ENCODE measurements at places on chromosomes 11 and 22.

- no peak for DNase-seq
Measured at GRCh38 chr22:36282328-36282831, 29.4 kb downstream of the APOL1 start.

DNA sequence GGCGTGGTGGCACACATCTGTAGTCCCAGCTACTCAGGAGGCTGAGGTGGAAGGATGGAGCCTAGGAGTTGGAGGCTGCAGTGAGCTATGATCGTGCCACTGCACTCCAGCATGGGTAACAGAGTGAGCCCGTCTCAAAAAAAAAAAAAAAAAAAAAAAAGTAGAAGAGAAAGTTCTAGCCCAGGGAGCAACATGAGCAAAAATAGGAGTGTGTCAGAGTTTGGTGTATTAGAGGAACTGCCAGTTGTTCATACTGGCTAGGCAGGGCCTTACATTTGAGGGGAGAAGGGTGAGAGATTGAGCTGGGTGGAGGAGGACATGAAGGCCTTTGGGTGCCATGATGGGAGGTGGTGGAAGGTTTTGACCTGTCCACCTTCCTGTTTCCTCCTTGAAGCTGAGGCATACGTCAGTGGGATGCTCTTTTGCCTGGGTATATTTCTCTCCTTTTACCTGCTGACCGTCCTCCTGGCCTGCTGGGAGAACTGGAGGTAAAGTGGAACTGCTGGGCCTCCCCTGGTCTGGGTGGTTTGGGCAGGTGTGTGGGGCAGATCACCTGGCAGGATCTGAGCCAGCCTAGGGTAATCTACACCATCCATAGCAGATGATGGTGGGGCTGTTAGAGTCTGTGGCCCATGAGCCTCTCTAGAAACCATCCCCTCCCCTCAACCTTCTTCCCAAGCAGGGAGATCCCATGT, 7.3 kb downstream of the SIDT2 start:
- DNase-seq, result no peak

DNA sequence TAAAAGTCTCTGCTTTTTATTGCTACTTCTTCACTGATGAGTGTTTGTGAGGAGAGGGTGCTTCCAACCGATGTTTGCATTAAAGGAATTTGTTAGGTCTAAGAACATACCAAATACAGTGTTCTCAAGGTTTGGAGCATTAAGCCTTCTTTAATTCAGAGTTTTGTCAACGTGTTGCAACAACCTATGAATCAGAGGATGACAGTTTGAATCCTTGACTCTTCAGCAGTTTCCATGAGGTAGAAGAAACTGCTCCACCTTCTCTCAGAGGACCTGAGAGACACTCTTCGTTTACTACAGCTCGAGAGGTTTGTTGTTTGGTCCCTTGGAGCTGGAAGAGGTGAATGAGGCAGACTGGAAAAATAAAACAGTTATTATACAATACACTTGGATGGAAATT, 55.7 kb downstream of the NCAM1 start:
- no peak for DNase-seq

- no peak for DNase-seq
Measured at GRCh38 chr11:127136438-127136837, 135.9 kb upstream of the KIRREL3 start.

DNA sequence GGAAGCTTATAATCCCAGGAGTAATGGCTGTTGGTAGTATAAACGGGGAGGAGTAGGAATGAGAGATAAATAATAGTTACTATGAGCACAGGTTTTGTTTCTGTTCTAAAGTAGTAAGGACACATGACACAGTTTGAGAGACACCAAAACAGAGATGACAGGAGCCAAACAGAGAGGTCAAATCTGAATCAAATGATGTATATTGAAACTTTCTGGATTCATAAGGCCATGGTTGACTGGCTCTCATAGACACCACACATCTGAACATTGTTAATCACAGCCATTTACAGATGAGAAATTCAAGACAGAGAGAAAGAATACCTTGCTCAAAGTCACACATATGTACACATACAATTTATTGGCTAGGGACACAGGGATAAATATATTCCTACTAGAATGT, 63.4 kb upstream of the UCP3 start:
- no peak for DNase-seq

- DNase-seq, result no peak
Measured at GRCh38 chr11:2166091-2166851, 5.3 kb upstream of the INS start.

DNA sequence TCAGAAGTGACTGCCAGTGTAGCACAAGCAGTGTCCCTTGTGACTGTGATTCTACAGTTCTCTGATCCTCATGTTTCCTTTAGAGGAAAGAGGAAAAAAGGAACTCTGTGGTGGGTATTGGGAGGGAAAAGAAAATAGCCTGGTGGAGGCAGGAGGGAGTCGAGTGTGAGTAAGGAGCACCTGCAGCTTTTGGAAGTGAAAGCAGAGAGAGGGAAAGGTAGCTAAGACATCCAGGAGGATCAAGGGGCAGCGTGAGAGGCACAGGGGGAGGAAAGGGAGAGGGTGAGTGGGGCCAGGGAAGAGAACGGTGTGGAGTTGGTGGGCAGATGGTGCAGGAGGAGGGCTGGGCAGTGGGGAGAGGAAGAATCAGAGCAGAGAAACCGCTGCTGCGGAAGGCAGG, 12.4 kb downstream of the TMA7B start:
- DNase-seq, result no peak

DNA sequence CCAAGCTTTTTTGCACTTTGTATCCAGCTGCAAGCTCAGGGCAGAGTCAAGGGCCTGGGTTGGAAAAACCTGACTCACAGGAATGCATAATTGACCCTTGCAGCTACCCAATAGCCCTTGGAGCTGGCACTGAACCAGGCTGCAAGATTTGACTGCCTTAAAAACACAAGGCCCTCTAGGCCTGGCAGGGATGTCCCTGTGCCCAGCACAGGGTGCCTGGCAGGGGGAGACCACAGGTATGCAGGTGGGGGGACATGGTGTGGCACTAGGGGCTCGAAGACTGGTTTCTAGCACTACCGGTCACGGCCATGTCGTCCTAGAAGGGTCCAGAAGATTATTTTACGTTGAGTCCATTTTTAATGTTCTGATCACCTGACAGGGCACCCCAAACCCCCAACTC, 30.2 kb downstream of the SBF1 start:
- no peak for DNase-seq

DNA sequence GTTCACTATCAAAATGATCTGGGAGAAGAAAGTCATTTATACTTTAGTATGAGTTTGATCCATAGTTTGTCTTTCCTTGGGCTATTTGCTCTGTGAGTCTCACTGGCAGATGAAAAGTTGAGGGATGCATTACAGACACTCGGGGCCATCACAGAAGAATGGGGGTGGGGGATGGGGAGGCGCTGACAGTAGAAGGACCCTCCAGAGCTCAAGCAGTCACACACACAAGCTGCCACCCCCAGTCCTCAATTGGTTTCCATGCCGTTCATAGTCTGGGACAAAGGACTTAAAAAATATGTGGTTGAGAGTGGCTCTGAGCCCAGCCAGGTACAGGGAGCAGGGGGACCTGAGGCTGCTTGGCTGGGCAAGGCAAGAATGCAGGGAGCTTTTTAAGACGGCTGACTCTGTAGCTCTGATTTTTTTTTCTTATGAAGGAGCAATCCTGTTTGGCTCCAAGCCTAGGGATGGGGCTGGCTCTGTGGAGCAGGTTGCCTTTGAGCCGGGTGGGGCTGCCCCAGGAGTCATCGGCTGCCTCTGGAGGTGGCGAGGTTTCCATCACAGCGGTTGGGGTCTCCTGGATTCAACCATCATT, 13.3 kb upstream of the ANO1 start:
- no peak for DNase-seq

DNA sequence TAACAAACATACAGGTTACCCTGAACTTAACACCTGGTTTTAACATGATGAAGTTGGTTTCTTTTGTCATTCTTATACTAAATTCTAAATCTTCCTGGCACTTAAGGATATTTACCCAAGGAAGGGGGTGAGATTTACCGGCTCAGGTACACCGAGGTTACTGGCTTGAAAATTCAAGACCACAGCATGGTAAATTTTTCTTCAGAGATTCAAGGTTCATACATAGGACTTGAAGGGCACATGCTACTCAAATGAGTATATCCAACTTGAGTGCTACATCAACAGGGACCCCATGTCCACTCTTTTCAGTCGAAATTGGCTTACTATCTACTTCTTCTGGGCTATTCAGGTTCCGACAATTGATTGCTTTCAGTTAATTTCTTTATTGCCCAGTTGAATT, 12.7 kb downstream of the SERPING1 start:
- no peak for DNase-seq

- no peak for DNase-seq
Measured at GRCh38 chr11:13117344-13117743, 108.2 kb downstream of the RASSF10 start.

GRCh38 chr22:18994056-18994455, 58.0 kb upstream of the PRODH start:
- no peak for DNase-seq

- DNase-seq, result no peak
Measured at GRCh38 chr11:113947994-113948393, 26.9 kb upstream of the HTR3A start.

GRCh38 chr11:116651098-116651736, 121.6 kb downstream of the BUD13 start:
- no peak for DNase-seq

GRCh38 chr11:130121445-130121978, 38.1 kb upstream of the ST14 start:
- DNase-seq, result no peak

GRCh38 chr11:112212710-112213109, 13.5 kb upstream of the PTS start:
- no peak for DNase-seq

GRCh38 chr22:25888399-25889054, 146.5 kb downstream of the MYO18B start:
- no peak for DNase-seq

DNA sequence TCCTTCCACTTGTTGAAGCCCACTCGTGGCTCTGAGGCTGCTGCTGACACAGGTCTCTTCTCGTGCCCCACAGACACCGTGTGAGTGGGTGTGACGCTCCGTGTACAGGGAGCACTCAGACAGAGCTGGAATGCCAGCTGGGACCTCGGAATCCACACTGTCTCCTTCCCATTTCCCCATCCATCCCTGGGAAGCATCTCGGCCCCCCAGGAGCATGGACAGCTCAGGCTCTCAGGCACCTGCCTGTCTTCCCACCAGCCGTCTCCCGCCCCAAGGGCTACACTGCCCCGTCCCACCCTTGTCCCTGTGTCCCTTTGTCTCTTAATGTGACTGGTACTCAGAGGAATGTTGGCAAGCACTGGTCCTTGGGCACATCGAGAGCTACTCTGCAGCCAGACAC, 63.8 kb downstream of the ARHGAP8 start:
- no peak for DNase-seq

GRCh38 chr11:68839911-68840641, 1.6 kb downstream of the CPT1A start:
- DNase-seq, result peak; percentile 20

DNA sequence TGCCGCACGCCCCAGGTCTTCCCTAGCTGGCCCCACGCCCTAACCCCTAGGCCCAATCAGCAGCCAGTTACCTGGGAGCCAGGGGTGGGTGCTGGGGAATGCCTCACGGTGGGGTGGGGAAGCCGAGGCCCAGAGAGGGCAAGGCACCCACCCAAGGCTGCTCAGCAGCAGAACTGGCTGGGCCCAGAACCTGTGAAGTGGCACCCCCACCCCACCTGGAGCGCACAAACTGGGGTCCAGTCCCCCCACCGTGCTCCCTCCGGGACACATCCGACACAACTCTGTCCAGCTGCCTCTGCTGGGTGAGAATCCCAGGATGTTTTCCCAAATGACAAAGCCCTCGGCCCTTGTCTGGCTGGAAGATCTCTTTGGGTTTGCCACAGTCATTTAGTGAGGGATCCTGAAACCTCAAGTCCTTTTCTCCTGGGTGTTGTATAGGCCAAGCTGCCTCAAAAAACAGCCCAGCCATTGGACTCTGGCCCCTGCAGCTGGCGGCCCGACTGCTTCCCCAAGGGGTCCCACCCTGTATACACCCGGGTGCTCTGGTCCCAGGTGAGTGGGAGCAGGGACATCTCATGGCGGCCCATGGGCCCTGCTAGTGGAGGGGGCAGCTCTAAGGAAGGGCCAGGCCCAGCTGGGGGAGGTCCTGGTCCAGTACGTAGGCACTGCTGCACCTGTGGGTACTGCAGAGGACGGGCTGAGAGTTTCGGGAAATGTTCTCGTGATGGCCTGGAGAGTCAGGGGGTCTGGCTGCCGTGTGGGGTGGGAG, 20.9 kb downstream of the TSSC4 start:
- no peak for DNase-seq

GRCh38 chr22:33114565-33114964, 56.4 kb upstream of the SYN3 start:
- no peak for DNase-seq

- no peak for DNase-seq
Measured at GRCh38 chr22:42317008-42317407, 46.6 kb upstream of the TCF20 start.

DNA sequence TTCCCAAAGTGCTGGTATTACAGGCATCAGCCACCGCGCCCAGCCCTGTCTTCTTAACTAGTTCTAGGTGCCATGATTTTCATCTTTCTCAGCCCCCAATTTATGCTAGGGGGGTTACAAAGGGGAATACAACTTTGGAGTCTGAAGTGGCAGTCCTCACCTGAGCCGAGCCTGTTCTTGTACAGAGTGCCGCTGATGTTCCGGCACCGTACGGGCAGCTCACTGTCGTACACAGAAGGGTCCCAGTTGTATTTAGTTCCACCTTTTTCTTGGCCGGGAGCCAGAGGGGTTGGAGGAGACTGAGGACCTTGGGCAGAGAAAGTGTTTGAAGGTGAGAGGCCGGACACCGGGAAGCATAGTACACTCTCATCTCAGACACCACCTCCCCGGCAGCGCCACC, 7.3 kb downstream of the DEAF1 start:
- no peak for DNase-seq

- no peak for DNase-seq
Measured at GRCh38 chr11:6574816-6575715, 28.4 kb downstream of the RRP8 start.

DNA sequence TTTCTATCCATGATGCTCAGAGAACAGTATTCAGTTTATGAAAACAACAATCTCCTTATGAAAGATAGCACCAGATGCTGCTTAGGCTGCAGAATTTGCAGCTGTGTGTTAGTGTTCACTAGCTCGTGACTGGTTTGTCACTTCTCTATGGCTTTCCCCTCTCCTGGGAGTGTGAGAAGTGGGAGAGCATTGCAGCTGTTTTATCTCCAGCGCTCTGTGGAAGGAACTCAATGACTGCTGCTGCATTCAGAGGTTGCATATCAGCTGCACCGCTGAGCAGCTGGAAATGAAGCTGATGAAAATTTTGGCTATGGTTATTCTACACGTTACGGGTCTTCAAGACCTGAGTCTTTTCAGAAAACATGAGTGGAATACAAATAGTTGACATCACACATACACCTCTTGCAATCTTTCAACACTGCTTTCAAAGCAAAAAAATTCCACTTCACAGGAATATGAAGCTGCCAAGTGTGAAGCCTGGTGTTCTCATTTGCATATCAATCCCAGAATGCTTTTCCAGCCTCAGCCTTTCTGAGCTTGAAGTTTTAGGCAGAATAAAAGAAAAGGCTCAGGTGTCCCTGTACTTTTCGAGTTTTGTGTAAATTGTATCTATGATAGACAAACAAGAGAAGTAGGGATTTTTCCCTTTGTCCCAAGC, 149.3 kb upstream of the DDI1 start:
- DNase-seq, result no peak

GRCh38 chr11:35021589-35021988, 105.2 kb downstream of the PDHX start:
- DNase-seq, result no peak

Data from activated B cell treated with CpG ODN at 0.5 μM for 24 hours (primary cell).